Esophagus muscularis mucosa (tissue), 4 donors: ENCODE measurements at places on chromosomes 6 and 20. TPM values are rescaled to one million over a fixed set of nuclear protein-coding genes. Genes with fewer than 3 reads are reported as not detected.

ZNF451 gene
- total RNA-seq: 32.0 TPM

BMP7 gene
- 4.9 TPM for total RNA-seq

GRCh38 chr20:4926531-4927156, 74.7 kb downstream of the SLC23A2 start:
- no peak for DNase-seq

GRCh38 chr6:147733686-147734085, 225.2 kb downstream of the SAMD5 start:
- DNase-seq: no peak
